ENCODE measurements at places on chromosomes 5 and 9. TPM values are rescaled to one million over a fixed set of nuclear protein-coding genes. Genes with fewer than 3 reads are reported as not detected.

SPATA31C1 gene
- total RNA-seq = 0.17 TPM

DNA sequence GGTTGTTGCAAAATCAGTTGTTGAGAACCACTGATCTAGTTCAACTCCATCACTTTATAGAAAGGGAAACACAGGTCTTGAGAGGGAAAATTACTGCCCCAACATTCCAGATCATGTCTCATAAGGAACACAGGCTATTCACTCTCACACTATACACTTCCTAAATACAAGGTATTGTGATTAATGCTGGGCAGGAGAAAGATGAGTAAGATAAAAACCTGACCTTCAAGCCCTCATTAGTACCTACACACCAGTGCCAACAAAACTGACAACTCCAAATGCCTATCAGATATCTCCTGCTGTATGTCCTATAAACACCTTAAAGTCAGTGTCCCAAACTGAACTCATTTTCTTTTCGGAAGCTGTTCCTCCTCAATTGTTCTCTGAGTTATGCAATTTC, 8.2 kb downstream of the GNE start:
- H3K4me3 ChIP-seq = no peak overlapping the region
- peaks cover 16% of the 10 kb centered on the region for H3K36me3 ChIP-seq
- H3K27me3 ChIP-seq = no peaks in the 10 kb centered on the region
- H3K27ac ChIP-seq = no peak overlapping the region

GRCh38 chr9:86274821-86275643, 7.3 kb downstream of the ISCA1 start:
- H3K27me3 ChIP-seq = no peaks in the 10 kb centered on the region
- H3K36me3 ChIP-seq = peaks cover under 1% of the 10 kb centered on the region
- DNase-seq = peak; percentile 36
- H3K4me3 ChIP-seq = no peak overlapping the region

- H3K27ac ChIP-seq = no peak overlapping the region
These were observed 141.0 kb upstream of the NUDT12 start for GRCh38 chr5:103703617-103704016.

GRCh38 chr9:71797266-71797665, 29.0 kb upstream of the CEMIP2 start:
- H3K27ac ChIP-seq = no peak overlapping the region
- H3K27me3 ChIP-seq = no peaks in the 10 kb centered on the region
- DNase-seq = no peak
- no peaks in the 10 kb centered on the region for H3K36me3 ChIP-seq
- no peak overlapping the region for H3K4me3 ChIP-seq

DNA sequence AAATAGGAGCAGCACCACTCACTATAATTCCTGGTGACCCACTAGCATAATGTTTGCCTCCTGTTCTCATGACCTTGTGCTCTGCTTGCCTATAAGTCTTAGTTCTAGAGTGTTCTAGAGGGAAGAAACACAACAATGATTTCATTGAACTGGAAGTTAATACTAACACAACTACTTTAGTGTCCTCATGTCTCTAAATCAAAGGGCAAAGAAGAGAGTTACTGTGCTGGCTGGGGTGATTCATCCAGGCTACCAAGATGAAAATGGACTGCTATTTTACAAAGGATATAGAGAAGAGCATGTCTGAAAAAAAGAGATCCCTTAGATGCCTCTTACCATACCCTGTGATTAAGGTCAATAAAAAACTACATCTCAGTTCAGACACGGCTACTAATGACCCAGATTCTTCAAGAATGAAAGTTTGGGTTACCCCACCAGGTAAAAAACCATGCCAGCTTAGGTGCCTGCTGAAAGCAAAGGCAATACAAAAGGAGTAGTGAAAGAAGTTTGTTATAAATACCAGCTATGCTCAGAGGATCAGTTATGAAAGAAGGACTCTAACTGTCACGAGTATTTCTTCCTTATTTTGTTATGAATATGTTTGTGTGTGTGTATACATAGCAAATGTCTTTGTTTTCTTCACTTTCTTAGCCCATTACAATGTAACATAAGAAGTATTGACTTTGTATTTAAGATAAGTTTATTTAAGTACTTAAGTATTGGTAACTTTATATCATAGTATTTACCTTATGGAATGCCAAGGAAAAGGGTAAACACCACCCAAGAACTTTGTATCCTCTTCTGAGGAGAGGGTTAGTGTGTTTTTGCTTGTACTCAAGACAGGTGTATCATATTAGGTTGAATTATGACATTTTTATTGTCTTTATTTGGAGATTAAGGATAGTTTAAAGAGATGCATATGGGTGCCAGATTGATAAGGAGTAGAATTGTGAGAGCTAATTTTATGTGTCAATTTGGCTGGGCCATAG, 314.1 kb upstream of the PTGER4 start:
- H3K27ac ChIP-seq = no peak overlapping the region
- no peaks in the 10 kb centered on the region for H3K4me1 ChIP-seq
- H3K27me3 ChIP-seq = no peaks in the 10 kb centered on the region

ODF2 gene
- total RNA-seq = 56.3 TPM

SPOUT1 gene
- 27.7 TPM for total RNA-seq

SH3RF2 gene
- total RNA-seq = 0.30 TPM

HAPLN1 gene
- total RNA-seq = 5.0 TPM

DNA sequence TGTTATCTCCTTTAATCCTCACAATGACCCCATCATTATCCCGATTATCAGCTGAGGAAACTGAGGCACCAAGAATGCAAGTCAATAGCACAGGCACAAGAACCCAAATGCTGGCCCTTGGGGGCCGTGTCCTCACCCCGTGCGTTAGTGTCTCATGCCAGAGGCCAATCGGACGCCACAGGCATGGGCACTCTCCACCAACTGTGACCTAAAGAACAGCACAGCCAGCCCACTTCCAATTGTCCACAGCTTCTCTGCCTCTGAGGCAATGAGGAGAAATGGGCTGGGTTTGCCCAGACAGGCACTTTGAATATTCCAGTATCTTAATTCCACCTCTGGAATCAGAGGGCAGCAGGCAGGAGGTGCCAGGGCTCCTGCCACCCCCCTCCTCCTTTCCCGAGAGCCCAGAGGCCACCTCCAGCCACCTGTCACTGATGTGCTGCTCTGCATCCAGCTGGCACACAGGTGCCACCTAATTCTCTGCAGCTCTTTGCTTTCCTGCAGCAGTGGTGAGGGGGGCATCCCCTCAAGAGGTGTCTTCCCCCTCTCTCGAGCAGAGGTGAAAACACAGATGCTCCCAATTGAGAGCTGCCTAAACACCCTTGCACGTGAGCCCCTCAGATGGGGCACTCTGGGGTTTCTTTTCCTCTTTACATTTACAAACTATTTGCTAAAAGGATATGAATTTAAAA, 107.5 kb downstream of the ROR2 start:
- no peak overlapping the region for H3K4me3 ChIP-seq
- H3K27me3 ChIP-seq = no peaks in the 10 kb centered on the region
- no peak for DNase-seq
- H3K27ac ChIP-seq = no peak overlapping the region
- H3K36me3 ChIP-seq = no peaks in the 10 kb centered on the region

DNA sequence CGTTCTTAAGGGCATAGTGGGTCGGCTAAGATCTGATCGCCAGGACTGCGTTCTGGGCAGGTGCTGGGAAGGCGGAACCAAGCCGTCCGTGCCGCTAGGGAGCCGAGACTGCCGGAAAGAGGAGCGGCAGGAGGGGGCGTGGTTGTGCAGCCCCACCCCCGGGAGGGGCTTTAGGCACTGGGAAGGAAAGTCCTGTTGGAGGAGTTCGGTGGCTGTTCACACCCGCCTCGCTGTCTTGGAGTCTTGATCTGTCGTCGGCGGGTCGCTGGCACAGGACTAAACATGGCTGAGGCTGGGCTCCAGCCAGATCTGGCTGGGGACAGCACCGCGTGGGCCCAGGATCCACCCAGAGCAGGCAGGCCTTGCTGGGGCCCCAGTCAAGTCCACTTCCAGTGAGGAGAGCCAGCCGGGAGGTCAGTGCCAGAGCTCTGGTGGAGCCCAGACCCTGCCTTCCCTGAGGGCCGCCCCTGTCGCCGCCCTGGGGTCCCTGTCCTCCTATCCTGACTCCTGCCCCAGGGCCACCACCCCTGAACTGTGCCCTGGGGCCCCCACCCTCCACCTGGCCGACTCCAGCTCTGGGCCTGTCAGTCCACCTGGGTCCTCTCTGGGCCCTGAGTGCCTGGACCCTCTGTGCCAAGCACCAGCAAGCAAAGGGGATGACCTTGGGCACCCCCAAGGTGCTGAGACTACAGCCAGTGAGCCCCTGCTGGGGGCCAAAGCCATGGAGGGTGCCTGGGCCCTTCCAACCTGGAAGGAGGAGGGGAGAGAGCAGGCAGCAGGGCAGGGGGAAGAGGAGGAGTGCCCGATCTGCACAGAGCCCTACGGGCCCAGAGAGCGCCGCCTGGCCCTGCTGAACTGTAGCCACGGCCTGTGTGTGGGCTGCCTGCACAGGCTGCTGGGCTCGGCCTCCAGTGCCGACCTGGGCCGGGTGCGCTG, 4.5 kb downstream of the RNF208 start:
- no peak for DNase-seq
- H3K36me3 ChIP-seq = peaks cover 84% of the 10 kb centered on the region
- H3K4me3 ChIP-seq = no peak overlapping the region
- no peak overlapping the region for H3K27ac ChIP-seq

DNA sequence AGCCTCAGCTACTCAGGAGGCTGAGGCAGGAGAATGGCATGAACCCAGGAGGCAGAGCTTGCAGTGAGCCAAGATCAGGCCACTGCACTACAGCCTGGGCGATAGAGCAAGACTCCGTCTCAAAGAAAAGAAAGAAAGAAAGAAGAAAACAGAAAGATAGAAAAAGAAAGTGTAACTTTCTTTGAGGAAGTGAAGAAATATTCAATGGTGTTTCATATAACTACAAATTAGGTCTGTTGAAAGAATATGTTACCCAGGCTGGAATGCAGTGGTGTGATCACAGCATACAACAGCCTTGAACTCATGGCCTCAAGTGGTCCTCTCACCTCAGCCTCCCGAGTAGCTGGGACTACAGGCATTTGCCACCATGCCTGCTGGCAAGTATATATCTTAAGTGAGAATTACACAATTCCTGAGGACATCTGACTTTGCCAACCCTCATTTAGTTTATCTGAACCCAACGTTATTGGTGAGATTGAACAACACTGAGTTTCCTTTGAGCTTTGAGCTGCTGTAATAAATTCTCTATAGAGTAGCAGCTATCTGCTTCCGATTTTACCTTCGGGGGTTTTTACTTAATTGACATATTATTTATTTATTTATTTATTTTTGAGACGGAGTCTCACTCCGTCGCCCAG, 2.0 kb upstream of the FAF2 start:
- no peak overlapping the region for H3K4me3 ChIP-seq
- H3K36me3 ChIP-seq = no peaks in the 10 kb centered on the region
- peaks cover 19% of the 10 kb centered on the region for H3K4me1 ChIP-seq
- no peaks in the 10 kb centered on the region for H3K27me3 ChIP-seq
- DNase-seq = no peak

DNA sequence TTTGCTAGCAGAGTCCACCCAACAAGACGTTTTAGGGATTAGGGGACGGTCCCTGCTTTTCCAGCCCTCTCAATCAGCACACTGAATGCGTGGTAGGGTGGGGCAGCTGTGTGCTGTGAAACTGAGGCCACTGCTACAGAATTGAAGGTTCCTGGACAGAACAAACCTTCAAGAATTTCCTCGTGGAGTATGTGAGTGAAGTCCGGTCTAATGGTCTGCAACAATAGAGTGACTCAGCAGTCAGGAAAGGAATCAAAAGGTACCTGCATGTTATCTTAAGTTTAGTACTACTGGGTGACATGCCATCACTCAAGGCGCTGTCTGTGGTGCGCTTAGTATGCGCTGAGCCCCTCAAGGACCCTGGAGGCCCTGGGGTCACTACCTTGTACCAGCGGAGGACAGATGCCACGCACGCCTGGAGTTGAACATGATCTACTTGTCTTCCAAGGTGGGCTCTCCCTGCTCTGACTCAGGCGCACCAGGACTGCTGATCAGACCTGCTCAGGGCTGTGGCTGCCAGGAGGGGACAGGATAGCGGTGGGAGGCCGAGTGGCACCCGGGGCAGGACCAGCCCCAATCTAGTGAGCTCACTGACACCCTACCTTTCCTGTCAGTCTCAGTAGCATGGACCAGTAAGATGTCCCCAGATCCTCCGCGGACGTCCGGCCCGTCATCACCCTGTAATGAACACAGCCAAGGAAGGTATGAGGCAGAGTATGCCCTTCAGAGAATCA, 50.5 kb downstream of the PRRT1B start:
- no peaks in the 10 kb centered on the region for H3K4me1 ChIP-seq
- peaks cover 97% of the 10 kb centered on the region for H3K36me3 ChIP-seq
- H3K27me3 ChIP-seq = no peaks in the 10 kb centered on the region
- H3K27ac ChIP-seq = no peak overlapping the region
- no peak for DNase-seq

DNA sequence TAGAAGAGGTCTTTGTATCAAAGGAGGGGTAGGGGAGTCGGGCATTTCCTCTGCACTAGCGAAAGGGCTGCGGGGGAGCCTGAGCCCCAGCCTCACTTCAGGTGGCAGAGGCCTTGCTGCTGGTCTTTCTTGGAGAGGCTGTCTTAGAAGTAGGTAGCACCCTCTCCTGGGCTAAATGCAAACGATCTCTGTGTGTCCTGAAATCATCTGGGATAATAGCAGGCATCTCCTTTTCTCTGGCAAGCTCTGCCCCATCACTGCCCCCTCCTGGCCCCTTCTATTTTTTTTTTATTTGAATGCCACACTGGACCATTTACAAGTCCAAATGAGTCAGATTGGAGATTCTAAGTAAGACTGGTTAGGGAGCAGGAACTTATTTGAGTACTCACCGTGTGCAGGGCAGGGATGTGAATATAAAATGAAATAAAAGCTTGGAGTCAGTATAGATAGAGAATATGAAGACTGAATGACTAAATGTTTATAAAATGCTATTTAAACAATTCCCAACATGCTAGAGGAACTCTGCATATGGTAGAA, 137.1 kb downstream of the FGF1 start:
- DNase-seq = peak; percentile 64
- no peaks in the 10 kb centered on the region for H3K36me3 ChIP-seq
- H3K27ac ChIP-seq = peak overlapping the region; percentile 15
- H3K4me3 ChIP-seq = no peak overlapping the region
- H3K4me1 ChIP-seq = peaks cover 16% of the 10 kb centered on the region

KIAA0825 gene
- 12.7 TPM for total RNA-seq

DNA sequence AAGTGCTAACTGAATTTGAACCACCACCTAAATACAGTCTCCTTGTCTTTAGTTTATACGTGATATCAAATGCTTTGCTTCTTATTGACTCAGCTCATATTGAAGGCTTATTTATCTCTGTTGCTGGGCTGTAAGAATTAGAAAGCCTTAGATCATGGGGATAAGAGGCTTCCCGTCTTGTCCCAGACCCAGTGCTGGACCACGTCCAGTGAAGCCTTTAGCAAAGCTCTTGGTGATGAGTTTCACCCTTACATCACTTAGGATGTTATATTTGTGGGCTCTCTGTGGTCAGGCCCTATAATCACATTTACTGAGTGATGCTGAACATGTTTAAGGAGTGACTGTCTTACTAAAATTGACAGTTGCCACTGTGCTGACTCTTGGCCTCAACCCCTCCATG, 11.2 kb downstream of the FAM240B start:
- no peak overlapping the region for H3K4me3 ChIP-seq
- H3K4me1 ChIP-seq = no peaks in the 10 kb centered on the region
- DNase-seq = no peak
- no peaks in the 10 kb centered on the region for H3K36me3 ChIP-seq
- H3K27ac ChIP-seq = no peak overlapping the region
- H3K27me3 ChIP-seq = no peaks in the 10 kb centered on the region

IFNB1 gene
- total RNA-seq = not detected

- H3K27me3 ChIP-seq = no peaks in the 10 kb centered on the region
- no peak for DNase-seq
These were observed 92.5 kb downstream of the PTTG1 start for GRCh38 chr5:160514191-160514590.

TMEFF1 gene
- 13.1 TPM for total RNA-seq

- no peaks in the 10 kb centered on the region for H3K36me3 ChIP-seq
- H3K27me3 ChIP-seq = no peaks in the 10 kb centered on the region
- H3K4me3 ChIP-seq = no peak overlapping the region
These were observed 10.6 kb downstream of the GRIN3A start for GRCh38 chr9:101727612-101728524.
